ENCODE measurements at places on chromosomes 6 and 20.

DNA sequence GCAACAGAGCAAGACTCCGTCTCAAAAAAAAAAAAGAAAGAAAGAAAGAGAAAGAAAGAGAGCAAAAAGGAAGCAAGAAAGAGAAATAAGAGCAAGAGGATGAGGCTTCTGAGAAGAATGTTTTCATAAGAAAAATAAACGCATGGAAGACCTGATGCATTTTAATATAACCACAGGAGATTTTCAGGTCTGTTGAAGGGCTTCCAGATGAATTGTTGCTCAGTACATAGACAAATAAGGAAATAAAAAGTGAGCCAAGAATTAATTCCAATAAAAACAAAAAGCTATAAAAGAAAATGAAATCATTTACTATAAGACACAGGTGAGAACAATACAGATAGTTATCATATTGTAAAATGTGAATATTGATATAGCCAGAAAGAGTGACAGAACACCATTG, 43.5 kb downstream of the PERP start:
- DNase-seq = no peak

DNA sequence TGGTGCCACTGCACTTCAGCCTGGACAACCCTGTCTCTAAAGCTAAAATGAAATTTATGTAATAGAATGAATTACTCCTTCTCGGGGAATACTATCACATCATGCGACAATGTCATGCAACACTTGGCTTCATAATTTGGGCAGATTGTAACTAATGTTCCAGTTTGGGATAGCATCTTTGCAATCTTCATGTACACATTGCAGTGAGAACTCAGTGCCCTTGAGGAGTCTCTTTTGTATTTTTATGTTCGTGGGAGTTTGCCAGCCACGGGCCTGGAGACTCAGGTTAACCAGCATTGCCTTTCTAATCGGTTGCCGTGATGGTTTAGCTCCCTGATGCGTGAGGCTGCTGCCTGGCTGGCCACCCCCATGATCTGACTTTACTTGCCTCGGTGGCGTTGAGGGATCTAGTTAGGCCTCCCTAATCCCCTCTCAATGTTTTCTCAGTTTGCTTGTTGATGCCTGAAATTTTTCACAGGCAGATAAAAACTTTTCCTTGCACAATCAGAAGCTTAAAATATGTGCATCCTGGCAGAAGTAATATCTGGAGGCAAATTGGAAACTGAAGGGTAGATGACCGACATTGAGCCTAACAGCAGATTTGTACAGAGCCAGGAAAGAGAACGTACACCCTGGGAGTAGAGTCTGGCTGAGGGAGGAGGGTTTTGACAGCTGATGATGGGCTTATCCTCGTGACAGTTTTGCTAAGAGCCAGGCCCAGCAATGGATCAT, 2.4 kb downstream of the GMPR start:
- no peak for DNase-seq

DNA sequence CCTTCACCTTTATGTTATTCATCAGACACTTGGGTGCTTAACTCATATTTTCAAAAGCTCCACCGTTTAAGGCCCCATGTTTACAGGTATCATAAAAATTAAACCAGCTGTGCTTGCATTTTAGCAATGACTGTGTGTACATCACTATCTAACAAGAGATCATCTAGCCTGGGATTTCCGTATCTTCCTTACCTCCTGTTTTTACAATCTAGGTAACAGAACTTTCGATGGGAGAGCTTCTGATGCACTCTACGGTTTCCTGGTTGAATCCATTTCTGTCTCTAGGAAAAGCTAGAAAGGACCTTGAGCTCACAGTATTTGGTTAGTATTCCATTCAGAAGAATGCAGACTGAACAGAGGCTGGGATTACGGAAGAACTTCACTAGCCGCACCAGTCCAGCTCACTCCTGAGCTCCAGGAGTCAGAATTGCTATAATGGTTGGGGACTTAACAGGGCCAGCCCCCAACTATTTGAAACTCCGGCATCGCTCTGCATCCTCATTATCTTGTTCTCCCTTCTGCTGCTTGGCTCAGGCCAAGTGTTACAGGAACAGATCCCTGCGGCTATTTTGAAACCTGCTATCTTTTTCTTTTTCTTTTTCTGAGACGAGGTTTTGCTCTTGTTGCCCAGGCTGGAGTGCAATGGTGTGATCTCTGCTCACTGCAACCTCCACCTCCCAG, 13.0 kb upstream of the CLDN20 start:
- DNase-seq = no peak

GRCh38 chr20:16740365-16741072, 7.6 kb upstream of the OTOR start:
- DNase-seq = no peak

DNA sequence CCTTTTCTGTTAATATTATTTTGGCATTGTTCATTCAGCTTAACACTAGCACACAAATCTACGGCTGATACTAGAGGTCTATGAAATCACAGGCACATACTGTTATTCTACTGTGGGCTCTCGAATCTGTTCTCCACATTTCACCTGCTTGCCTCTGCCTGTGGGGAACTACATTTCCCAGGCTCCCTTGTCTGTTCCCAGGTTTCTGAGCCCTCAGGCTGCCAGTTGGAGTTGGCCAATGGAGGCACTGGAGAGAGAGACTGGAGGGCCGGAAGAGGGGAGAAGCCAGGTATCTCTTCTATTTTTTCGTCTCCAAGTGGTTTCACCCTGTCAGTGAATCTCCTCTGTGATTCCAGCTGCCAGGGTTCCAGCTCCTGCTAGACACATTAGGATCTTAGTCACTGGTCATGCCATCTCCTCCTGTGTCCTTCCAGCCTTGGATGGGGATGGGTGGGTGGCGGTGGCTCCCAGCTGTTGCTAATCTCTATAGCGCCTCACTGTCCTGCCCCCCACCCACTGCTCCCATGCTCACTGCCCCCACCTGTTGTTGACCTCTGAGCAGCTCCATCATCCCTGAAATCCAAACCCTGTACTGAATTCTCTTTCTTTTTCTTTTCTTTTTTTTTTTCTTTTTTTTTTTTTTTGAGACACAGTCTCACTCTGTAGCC, 188.2 kb downstream of the LRFN2 start:
- DNase-seq = no peak

GRCh38 chr6:119446609-119447008, 97.0 kb upstream of the MAN1A1 start:
- no peak for DNase-seq
